ENCODE measurements at places on chromosomes 5 and 9.

- DNase-seq: no peak
Measured at GRCh38 chr9:17837965-17838364, 259.1 kb downstream of the SH3GL2 start.

- DNase-seq: no peak
Measured at GRCh38 chr9:96338299-96338698, 36.3 kb upstream of the HSD17B3 start.

- DNase-seq: no peak
Measured at GRCh38 chr5:31806561-31806960, 167.6 kb downstream of the PDZD2 start.

GRCh38 chr9:21906881-21907280 is 87.3 kb downstream of the CDKN2A start:
- DNase-seq: no peak

GRCh38 chr9:114289571-114290481 is 33.1 kb upstream of the ORM1 start:
- no peak for DNase-seq

GRCh38 chr9:137638680-137639079 is 19.9 kb downstream of the EHMT1 start:
- no peak for DNase-seq

- no peak for DNase-seq
Measured at GRCh38 chr5:171413153-171413910, 6.1 kb upstream of the FGF18 start.

GRCh38 chr5:757931-758697 is 26.4 kb downstream of the ZDHHC11B start:
- no peak for DNase-seq
